ENCODE measurements at places on chromosomes 7 and 10.

GRCh38 chr7:421136-421991 lies 98.3 kb downstream of the PDGFA start:
- DNase-seq: no peak

DNA sequence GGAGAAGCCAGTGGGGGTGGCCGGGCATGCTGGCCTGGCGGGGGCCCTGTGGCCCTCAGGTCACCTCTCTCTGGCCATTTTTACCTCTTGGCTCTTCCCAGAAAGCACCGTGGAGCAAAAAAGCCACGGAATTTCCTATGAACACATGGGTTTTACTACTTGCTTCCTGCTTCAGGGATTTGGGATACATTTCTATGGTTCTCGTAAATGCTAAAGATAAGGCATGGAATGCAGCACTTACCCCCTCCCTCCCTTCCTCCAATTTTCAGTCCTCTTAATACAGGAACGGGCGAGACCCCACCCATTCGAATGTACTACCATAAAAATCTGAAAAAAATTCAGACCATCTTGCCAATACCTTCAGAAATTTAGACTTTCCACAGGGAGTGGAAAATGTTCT lies 279.7 kb downstream of the ARHGAP12 start:
- no peak for DNase-seq

GRCh38 chr7:33516568-33516967 lies 387.2 kb downstream of the BBS9 start:
- DNase-seq: no peak

DNA sequence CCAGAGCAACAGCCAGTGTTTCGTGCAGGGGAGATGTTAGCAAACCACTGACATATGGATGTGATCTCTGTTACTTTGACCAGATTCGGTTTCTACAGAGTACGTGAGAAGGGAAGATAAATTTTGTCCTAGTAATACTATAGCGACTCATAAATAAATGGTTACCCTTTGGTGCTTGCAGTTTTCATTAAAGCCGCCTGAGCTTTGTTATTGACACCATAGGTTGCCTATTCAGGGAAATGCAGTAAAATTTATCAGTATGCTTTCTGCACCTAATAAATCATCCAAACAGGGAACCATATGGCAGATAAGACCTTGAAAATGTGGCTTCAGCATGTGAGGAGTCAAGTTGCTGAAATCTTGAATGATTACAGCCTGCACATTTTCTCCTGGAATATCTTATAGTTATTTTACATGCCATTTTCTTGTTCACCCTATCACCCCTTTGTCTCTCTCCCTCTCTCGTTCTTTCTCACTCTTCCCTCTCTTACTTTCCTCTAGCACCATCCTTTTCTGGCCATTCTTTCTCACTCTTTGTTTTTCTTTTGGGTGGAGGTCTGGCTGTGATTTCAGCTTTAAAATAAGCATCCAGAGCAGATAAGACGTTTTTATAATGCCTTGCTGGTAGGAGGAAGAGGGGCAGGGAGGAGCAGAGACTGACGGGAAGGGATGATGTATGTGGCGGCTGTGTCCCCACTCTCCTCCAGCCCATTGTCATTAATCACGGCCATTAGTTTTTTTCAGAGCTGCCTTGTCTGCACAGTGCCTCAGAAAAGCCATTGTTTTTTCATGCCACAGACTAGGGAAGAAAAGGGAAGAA lies 182.5 kb downstream of the LRMDA start:
- no peak for DNase-seq

DNA sequence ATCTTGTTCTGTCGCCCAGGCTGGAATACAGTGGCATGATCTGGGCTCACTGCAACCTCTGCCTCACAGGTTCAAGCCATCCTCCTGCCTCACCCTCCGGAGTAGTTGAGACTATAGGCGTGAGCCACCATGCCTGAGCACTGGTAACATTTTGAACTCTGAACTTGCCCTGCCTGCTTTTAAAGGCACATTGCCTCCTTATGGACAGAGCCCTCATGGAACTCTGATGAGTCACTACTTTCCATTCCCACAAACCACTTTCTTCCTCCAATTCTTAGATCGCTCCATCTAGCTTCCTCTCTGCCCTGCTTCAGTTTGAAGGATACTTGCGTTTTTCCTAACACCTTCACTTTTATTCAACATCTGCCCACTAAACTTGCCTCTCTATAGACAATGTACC lies 38.1 kb downstream of the PRPS1L1 start:
- peak; percentile 49 for DNase-seq

- DNase-seq: no peak
These were observed 69.4 kb downstream of the TBXAS1 start for GRCh38 chr7:139898483-139898882.

DNA sequence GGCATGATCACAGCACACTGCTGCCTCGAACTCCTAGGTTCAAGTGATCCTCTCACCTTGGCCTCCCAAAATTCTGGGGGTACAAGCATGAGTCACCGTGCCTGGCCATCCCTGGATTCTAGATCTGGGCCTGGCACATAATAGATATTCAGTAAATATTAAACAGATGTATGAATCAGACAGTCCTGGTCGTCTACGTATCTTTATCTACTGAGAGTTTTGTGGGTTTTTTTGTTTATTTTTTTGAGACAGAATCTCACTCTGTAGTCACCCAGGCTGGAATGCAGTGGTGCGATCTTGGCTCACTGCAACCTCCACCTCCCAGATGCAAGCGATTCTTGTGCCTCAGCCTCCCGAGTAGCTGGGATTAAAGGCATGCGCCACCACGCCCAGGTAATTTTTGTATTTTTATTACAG lies 24.3 kb upstream of the ITGB1 start:
- peak; percentile 90 for DNase-seq

DNA sequence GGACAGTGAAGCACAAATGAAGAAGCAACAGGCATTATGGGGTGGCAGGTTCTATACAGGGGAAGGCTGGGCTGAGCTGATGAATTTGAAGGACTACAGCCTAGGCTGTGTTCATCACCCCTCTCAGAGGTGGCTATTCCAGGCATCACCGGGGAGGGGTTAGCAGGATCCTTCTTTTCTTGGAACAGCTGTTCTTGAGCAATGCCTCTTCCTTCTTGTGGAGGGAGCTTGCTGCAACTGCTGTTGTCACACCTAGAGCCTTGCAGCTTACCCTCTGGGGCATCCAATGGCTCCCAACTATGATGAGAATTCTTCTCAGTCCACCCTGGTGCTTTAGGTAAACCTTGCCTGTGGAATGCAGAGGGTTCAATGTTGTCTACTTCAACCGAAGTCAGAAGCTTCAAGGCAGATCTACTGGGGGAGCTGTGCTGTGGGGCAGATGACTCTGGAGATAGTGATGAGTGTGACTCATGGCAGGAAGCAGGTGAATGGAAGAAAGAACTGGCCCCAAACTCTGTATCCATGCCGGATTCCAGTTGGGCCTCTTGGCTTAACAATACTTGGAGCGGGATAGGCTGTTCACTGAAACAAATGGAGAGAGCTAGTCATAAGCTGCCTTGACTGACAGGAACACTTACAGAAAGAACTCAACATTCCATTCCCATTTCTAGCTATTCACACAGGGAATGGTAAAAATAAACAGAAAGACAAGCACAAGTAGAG lies 21.5 kb upstream of the PPP3CB start:
- peak; percentile 53 for DNase-seq

DNA sequence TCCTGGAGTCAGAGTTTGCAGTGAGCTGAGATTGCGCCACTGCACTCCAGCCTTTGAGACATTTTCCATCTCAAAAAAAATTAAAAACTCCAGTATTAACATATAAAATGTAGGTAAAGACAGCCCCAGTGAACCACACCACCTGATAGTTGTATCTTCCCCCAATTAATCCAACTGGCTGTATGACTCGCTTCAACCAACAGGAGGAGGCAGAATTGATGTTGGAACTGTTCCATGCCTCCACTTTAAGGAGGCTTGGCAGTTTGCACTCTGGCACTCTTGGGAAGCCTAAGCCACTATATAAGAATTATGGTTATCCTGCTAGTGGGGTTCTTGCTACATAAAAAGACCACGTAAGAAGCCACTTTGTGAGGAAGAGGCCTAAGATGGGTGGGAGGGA lies 72.7 kb downstream of the STK17A start:
- DNase-seq: no peak

GRCh38 chr7:105721571-105722104 lies 140.3 kb upstream of the EFCAB10 start:
- no peak for DNase-seq
